ENCODE measurements at places on chromosomes 6 and 20.

DNA sequence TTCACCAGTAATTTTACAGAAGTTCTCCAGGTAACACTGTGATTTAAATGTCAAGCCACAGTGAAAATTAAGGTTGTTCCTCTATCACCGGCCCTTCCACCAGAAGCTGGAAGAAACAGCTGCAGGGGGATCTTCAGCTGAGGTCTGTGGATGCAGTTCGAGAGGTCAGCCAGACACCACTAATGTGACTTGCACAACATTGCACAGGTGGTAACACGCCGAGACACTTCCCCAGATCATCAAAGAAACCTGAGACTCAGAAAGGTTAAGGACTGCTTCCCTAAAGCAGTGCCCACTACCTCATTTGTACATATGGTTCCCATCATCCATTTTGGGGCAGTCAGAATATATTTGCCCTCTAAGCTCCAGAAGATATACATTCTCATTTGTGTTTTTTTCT is 8.1 kb upstream of the SERPINB9 start:
- DNase-seq = no peak

- no peak for DNase-seq
Measured at GRCh38 chr6:13304580-13305260, 23.6 kb downstream of the TBC1D7 start.

GRCh38 chr6:151634336-151634720 is 140.5 kb downstream of the CCDC170 start:
- DNase-seq = no peak

DNA sequence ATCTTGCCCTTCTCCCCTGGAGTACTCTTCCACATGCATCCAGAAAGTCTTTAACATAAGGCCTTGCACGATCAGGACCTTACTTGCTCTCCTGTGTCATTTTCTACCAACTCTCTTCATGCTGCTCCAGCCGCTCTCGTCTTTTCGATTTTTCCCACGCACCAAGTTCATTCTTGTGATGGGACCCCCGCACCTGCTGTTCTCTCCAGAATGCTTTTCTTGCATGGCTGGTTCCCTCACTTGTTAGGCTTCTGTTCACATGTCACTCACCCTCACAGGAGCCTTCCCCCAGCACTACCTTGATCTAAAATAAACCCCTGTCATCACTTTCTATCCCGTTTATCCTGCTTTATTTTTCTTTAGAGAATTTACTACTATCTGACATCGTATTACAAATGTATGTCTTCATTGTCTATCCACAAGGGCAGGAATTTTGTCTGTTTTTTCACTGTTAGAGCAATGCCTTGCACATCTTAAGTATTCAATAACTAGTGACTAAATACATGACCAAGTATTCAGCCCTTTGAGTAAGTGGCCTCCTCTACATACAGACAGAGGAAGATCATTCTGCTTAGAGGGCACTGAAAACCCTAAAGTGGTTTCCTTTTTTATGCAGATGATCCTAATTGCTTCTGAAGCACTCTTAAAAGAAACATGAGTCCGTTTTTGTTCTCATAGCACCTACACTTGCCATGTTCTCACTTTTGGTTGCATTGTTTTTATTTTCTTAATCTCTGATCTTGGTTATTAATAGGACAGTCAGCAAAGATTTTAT is 166.9 kb downstream of the SLC16A10 start:
- DNase-seq = no peak

DNA sequence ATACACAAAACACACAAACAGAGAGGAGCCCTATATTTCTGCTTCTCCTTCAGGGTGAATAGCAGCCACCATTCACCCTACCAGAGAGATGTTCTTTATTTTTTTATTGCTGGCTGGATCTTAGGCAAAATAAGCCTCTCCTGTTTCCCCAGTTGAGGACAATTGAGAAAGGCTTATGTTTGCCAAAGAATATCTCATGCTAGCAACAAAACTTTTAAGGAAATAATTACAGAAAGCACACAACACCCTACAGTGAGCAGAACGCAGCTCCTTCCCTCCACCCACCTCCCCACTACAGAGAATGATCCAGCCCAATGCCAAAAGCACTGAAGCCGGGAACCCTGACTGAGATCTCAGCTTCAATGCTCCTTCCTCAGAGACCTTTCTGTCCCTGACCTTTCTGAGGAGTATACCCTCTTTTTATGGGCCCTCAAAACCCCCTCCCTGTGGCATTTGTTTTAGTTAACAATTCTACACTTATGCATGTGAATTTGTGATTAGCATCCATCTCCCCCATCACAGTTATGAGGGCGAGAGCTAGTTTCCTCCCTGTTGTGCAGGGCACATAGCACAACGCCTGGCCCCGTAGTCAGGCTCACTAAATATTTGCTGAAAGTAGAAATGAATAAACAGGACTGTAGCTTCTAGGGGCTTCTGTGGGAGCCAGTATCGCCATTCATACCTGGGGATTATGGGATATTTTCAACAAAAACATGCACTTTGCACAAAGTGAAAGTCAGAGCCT is 491.6 kb upstream of the CDH4 start:
- DNase-seq = no peak

DNA sequence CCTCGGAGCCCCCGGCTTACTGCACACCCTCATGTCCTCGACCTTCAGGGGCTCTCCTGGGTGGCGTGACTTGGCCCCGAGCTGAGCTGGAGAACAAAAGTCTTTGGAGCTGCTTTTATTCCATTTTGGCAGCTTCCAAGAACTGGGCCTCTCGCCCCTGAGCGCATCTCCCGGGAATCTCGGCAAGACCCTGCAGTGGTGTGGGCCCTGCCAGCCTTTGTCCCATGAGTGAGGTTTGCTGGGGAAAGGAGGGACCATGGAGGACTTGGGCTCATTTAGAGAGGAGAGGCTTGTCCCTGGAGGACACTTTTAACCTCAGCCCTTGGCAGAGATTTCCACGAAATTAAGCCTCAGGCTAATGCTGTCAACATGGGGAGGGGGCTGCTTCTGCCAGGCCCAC is 62.3 kb upstream of the SLCO4A1 start:
- DNase-seq = no peak

DNA sequence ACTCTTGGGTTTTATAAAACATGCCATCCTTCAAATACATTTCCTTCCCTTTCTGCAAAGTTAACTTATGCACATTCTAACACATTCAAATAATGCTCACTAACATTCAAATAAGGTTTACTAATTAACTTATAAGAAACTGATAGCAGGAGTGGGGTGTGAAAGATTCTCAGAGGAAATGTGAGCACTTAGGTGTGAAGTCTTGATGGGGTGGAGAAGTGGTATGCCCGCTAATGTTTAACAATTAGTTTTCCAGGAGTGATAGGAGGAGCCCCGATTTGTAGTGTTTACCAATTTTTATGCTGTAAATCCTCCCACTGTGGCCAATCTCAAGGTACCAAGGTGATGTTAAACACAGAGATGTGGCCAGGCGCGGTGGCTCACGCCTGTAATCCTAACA is 18.3 kb upstream of the DSN1 start:
- DNase-seq = no peak

DNA sequence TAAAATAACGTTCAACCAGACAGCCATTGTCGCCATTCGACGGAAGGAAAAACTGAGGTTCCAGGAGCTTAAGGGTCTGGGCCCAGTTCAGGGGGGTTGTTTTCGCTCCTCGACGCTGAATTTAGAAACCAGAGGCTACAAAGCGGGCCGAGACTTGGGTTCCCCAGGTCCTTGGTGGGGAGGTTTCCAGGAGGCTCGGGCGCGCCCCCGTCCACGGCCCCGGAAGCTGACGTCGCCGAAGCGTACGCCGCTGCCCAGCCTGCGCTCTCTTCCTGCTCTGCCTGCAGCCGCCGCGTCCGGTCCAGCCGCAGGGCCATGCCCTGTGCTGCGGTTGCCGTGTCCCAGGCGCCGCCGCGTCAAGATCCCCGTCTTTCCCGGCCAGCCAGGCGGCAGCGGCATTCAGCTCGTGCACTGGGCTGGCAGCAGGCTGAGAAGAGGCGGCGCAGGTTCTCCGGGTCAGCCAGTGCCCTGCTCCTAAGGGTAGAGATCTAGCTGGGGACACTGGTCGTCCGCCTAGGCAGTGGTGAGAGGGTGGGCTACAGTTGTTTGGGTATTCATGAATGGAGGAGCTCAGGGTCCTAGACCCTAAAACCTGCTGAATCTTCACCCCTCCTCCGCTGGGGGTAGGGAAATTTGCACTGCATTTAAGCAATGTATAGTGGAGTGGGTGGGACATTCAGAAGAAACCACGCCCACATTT is 901 bp upstream of the TRIM26 start:
- peak; percentile 67 for DNase-seq

- DNase-seq = no peak
Measured at GRCh38 chr6:32189069-32189741, 797 bp downstream of the PBX2 start.

- no peak for DNase-seq
Measured at GRCh38 chr6:33405386-33405940, 5.4 kb upstream of the PHF1 start.

DNA sequence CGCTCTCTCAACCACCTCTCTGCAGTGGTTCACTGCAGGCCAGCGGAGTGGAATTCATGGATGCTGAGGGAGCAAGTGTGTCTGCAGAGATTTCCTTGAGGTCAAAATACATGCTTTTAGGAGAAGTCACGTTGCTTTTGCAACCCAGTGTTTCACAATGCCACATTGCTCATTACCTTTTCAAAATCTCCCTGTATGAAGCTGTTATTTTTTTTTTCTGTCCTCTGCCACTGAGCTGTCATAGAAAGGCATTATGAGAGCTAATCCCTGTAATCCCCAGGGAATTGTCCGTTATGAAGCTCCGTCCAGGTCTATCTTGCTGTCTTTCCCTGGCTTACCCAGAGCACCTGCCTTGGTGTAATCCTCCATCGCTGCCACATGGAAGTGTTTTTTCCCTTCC is 60.5 kb upstream of the SLC22A23 start:
- DNase-seq = no peak

- no peak for DNase-seq
Measured at GRCh38 chr6:2872423-2873358, 30.4 kb downstream of the SERPINB9 start.

DNA sequence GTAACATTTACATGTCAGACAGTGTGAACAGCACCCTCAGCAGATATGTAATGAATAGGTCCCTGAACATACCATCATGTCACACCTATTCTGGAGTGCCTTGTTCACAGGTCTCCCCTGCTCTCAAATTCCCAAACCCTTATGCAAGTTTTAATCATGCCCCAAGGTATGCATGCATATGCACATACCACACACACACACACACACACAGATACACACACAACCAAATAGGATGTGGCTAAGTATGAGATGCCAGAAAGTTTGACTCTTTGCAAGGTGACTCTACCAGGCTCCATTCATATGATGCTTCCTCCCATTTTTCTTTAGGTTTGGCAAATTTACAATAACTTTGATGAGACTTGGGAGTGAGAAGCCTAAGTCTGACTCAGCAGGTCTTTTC is 243.8 kb upstream of the IRAK1BP1 start:
- no peak for DNase-seq

DNA sequence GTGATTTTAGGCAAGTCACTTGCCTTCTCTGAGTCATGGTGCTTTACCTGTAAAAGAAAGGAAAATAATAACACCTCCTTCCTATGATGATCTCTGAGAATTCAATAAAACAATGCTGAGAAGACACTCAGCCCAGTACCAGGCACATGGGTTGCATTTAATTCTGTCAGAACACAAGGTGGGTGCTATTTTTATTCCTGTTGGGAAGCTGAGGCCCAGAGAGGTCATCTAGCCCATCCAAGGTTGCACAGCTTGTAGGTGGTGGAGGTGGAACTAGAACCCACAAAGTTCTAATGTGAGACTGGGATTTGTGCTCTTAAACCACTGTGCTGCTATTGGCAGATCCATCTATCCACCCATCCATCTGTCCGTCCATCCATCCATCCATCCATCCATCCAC is 39.6 kb upstream of the PTGIS start:
- no peak for DNase-seq

- DNase-seq = no peak
Measured at GRCh38 chr20:36463212-36464061, 77.9 kb upstream of the MYL9 start.

DNA sequence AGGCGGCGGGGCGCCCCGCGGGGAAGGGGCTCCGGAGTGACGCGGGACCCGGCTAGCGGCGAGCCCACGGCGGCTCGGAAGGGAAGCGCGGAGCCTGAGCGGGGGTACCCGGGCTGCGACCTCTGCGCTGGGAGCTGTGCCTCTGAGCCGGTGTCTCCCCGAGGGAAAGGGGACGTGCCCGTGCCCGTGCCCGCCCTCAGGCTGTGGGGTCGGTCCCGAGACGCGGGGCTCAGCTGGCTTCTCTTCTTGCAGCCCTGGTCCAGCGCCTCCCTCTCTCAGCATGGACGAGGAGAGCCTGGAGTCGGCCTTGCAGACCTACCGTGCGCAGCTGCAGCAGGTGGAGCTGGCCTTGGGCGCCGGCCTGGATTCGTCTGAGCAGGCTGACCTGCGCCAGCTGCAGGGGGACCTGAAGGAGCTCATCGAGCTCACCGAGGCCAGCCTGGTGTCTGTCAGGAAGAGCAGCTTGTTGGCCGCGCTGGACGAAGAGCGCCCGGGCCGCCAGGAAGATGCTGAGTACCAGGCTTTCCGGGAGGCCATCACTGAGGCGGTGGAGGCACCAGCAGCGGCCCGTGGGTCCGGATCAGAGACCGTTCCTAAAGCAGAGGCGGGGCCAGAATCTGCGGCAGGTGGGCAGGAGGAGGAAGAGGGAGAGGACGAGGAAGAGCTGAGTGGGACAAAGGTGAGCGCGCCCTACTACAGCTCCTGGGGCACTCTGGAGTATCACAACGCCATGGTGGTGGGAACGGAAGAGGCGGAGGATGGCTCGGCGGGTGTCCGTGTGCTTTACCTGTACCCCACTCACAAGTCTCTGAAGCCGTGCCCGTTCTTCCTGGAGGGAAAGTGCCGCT is 686 bp downstream of the ZGPAT start:
- DNase-seq = no peak

- DNase-seq = no peak
Measured at GRCh38 chr6:411402-412145, 20.0 kb downstream of the IRF4 start.

GRCh38 chr20:25191689-25192088 is 3.8 kb upstream of the ENTPD6 start:
- DNase-seq = no peak

GRCh38 chr6:44635486-44635885 is 248.0 kb downstream of the CDC5L start:
- no peak for DNase-seq

DNA sequence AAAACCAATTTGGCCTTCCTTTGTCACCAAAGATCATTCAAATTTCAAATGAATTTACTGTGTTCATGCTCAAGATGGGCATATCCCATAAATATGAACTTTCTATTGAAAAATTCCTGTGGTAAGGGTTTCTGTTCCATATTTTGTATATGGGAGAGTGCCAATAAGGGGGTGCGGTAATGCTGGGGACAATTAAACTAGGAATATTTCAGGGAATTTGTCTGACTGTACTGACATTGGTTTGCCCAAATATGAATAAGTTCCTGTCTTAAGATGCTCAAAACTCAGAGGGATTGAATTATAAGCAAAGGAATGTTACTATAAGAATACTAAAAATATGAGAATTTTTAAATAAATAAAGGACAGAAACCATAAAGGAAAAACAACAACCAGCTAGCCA is 553.0 kb upstream of the MARCKS start:
- no peak for DNase-seq

- DNase-seq = no peak
Measured at GRCh38 chr6:84825461-84825860, 61.1 kb upstream of the TBX18 start.

Data from activated T-helper 1 cell treated with Interleukin-2 at 50 U/mL for 16 hours (primary cell).